ENCODE measurements at places on chromosomes 3 and 15.
A peak's percentile ranks its signal among the peaks of the same experiment; 100 is the strongest.

DNA sequence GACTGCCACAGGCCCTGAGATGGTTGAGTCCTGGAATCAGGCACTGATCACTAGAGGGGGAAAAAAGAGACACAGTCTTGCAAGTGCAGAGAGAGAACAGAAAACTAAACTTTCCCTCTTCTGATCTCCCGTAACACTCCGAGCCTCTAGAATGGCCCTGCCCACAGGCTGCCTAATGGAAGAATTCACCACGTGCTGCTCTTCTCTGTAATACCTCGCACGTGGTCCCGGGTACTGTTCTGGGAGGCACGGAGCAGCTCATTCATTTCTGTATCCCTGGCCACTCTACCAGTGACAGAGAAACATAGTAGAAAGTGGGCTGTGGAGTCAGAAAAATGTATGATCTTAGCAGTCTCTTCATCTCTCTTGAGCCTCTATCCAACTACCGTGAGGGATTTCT, 30.4 kb downstream of the VGLL4 start:
- no peak for DNase-seq

GRCh38 chr3:196073255-196073753, 8.6 kb downstream of the TFRC start:
- DNase-seq = peak; percentile 40

DNA sequence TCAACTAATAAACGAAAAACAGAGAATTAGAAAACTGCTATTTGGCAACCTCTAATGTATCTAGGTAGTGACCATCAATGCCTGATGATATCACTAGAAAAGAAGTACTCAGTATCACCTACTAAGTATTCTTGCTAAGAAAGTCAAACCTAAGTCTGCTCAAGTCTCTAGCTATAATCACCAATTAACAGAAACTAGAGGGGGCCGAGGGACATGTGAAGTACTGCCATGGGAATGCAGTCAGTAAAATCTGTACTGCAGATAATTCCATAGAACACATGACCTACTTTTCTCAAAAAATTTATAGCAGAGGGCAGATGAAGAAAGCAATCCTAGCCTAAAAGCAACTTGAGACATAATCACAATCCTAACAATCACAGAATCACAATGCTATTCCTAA, 51.4 kb downstream of the CPEB1 start:
- DNase-seq = no peak

- DNase-seq = no peak
Observed at GRCh38 chr3:127135241-127136023, 57.5 kb upstream of the PRR23E start.

- DNase-seq = no peak
Observed at GRCh38 chr3:172648747-172649146, 62.1 kb downstream of the NCEH1 start.

GRCh38 chr3:118973050-118973449, 61.6 kb downstream of the IGSF11 start:
- DNase-seq = no peak

DNA sequence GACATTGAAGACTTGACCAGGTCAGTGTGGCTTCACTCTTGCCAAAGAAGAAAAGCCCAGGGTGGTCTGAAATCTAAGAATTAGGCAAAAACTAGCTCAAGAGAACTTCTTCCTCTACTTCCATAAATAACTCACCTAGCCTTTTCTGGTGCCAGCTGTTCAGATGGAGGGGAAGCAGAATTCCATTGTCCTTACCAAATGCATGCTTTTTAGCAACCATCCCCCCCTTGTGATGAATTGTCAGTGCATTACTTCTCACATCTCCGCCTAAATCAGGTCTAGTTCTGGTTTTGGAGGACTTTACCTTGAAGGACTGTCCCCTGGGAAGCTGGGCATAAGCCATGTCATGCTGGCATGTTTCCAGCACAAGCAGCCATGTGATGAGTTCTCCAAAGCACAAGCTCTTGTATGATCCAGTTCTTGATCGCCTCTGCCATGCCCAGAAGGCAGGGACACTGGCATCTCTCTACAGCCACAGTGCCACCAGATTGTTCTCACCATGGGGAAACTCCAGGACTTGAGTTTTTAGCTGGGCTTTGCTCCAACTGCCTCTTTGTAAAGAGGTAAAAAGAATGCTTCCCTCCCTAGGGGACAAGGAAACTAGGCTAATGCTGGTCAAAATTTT, 96.4 kb upstream of the IL12A start:
- DNase-seq = no peak

- DNase-seq = no peak
Observed at GRCh38 chr3:72165317-72165716, 380.4 kb upstream of the PROK2 start.

- DNase-seq = peak; percentile 54
Observed at GRCh38 chr3:99172736-99173657, 271.5 kb upstream of the DCBLD2 start.

GRCh38 chr3:26375843-26376530, 246.6 kb upstream of the LRRC3B start:
- no peak for DNase-seq

- DNase-seq = no peak
Observed at GRCh38 chr15:28881170-28881569, 4.6 kb upstream of the APBA2 start.

DNA sequence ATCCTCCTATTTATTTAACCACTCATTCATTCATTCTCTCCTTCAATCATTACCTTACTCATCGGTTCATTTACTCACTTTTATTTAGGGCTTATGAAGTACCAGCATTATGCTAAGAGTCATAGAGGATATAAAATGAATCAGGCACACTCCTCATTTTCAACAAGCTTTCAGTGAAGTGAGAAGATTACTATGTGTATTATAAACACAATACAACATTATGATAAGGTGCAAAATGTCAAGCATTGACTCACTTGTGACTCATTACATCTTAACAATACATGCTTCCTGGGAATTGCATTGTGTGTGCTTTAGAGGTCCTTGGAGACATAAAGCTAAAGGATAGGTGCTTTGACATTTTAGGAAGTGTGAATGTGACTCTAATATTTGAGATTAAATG, 60.4 kb downstream of the PLAAT1 start:
- no peak for DNase-seq

GRCh38 chr3:116039651-116039985, 405.7 kb downstream of the LSAMP start:
- DNase-seq = no peak

DNA sequence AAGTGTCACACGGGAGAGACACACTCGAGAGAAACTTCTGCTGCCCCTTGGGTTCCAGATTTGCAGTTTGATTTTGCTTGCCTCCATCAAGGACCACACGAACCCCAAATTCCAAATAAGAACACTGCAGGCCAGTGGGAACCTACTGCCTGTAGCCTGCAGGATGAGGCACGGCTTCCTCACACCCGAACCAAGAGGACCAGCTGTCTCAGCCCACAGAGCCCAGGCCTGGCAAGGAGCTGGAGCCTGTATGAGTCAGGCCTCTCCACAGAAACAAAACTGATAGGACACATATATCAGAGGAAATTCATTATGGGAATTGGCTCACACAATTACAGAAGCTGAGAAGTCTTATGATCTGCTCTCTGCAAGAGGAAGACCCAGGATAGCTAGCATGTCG, 188.1 kb upstream of the NSMCE3 start:
- DNase-seq = no peak

- no peak for DNase-seq
Observed at GRCh38 chr3:64829331-64829730, 141.5 kb upstream of the ADAMTS9 start.

DNA sequence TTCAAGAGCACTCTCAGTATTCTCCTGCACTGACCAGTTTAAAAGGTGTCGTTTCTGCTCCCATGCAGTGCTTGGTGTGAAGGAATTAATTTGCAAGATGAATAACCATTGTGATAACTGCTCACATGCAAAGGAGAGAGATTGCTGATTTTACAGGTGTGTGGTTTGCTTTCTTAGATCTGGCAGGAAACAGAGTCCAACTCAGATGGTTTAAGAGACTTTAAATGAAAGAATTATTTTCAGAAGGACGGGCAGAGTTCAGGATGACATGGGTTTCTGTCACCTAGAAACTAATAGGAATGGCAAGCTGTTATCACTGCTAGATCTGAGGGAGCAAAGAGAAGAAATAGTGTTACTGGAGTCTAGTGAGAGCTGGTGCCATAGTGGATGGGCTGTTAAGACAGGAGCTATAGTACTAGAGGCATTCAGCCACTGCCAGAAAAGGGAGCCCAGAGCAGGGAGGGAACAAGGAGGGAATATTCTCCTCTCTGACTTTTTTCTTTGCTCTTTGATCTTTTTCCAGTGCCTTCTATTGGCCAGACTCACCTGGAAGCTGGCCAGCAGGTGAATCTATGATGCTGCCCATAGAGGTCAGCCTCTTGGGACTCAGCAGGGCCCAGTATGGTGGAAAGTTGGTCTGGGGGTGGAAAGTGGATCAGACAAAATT, 14.9 kb downstream of the ATXN7 start:
- DNase-seq = peak; percentile 40

- no peak for DNase-seq
Observed at GRCh38 chr15:51771773-51772172, 20.4 kb downstream of the TMOD2 start.

GRCh38 chr15:60047701-60048100, 43.6 kb downstream of the FOXB1 start:
- DNase-seq = no peak

- no peak for DNase-seq
Observed at GRCh38 chr3:45145223-45145622, 955 bp downstream of the CDCP1 start.

DNA sequence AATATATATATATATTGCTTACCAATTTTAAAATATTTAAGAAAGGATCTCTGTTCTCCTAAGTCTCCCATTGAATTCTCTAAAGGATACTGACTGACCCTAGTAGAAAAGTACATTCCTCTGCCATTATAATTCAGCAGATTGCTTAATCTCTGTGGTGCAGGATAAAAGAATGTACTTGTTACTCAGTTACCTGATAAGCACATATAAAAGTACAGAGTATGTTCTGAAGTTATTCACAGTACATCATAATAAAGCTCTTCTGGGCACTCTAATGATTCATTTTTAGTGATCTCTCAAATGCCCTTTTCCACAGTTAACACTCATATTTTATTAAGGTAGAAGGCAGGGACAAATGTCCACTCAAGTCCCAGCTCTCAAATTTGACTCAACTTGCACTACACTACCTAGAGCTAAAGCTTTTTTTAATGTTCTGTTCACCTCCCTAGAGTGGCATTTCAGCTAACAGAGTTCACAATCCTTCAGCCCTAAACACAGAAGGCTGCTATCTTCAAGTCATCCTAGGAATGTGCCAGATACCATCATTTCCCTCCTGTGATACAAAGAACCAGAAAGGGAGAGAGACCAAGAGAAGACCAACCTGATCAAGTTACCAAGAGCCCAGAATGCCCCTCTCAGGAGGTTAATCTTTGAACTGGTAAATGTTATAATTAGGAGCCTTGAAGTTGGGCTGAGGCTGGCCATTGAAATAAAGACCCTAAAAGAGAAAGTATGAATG, 53.3 kb downstream of the MEIS2 start:
- peak; percentile 28 for DNase-seq

- DNase-seq = no peak
Observed at GRCh38 chr3:160480931-160481330, 31.3 kb upstream of the TRIM59 start.

GRCh38 chr15:84658080-84658787, at the start of gene NMB:
NMB (minus strand) TSS chr15:84658199; CDS start chr15:84658152, 47 bp downstream.
- peak; percentile 81 for DNase-seq

DNA sequence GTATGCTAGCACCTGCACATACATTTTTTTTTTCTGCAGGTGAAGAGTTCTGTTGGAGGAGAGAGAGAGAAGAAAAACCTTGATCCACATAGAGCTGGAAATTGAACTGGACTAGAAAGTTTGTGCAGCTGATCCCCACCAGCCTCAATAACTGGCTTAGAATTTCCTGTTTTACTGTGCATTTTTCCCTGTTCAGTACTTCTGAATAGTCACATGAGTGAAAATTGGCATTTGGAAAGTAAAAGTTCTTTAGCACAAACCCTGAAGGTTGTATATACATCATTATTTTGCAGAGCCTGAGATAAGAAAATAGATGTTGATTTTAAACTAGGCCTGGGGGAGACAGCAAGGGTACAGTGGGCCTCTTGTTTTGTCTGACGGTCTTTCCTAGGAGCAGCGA, 42.3 kb downstream of the GHSR start:
- DNase-seq = no peak

GRCh38 chr3:38125305-38126120, 11.4 kb downstream of the ACAA1 start:
- DNase-seq = no peak

- no peak for DNase-seq
Observed at GRCh38 chr3:54835701-54836100, 92.2 kb downstream of the LRTM1 start.

- peak; percentile 33 for DNase-seq
Observed at GRCh38 chr3:38029400-38030125, at the start of gene PLCD1. PLCD1 (minus strand) TSS chr3:38029642; CDS start chr3:38029539, 103 bp downstream.

DNA sequence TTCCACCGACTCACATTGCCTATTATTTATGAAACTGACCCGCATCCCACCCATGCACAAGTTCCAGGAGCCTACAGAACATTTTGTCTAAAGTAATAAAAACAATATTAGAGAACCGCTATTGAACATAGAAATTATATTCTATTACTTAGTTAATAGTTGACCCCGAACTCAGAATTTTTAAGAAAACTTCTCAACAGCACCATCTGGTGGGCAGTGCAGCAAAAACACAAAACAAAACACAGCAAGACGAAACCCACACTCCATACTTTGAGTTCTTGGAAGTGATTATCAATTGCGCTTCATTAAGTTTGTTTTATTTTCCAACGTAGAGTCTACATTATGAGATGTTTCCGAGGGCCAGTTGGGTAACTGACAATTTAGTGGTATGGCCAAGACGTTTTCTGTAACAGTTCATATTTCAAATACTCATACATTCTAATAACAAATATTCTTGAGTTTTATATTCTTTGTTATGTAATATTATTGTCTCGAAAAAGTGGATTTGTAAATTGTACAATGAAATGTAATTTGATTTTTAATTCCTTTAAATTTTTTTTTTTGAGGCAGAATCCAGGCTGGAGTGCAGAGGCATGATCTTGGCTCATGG, 24.0 kb upstream of the C3orf70 start:
- peak; percentile 36 for DNase-seq

DNA sequence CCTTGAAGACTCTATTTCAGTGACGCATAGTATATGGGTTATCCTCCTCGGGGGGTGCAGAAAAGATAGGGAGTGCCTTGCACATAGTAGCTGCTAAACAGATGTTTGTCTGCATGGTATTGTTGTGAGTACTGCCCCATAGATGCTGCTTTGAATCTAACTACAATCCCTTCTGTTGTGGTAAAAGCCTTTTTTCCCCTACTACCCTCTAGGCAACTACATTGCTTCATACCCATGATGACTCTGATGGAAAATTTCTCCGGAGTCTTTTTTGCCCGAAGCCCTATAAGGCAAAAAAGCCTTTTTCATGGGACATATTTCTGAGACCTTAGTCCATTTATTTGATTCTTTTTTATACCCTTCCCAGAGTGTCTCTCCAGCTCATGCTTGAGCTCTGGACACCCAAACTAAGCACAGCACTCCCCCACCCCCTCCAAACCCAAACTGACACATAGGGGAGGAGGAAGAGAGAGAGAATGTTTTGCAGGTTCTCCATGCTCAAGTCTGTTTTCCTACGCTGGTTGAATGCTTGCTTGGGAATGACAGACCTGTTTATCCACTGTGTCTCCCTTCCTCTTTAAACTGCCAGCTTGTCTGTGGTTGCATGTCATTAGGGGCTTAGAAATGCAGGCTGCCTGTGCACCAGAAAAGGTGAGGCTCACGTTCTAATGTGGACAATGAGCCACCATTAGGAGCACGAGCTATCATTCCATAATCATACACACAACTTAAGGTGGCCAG, 52.9 kb downstream of the LRTM1 start:
- no peak for DNase-seq

- no peak for DNase-seq
Observed at GRCh38 chr15:87401973-87402372, 854.6 kb downstream of the NTRK3 start.
